ENCODE measurements at places on chromosomes 13 and 19. TPM values are rescaled to one million over a fixed set of nuclear protein-coding genes. Genes with fewer than 3 reads are reported as not detected.

The SIGLEC8 gene
- 0.90 TPM for total RNA-seq

The AMER2 gene
- total RNA-seq = 1.4 TPM

The KLF5 gene
- 26.4 TPM for total RNA-seq

The KLK14 gene
- total RNA-seq = not detected

DNA sequence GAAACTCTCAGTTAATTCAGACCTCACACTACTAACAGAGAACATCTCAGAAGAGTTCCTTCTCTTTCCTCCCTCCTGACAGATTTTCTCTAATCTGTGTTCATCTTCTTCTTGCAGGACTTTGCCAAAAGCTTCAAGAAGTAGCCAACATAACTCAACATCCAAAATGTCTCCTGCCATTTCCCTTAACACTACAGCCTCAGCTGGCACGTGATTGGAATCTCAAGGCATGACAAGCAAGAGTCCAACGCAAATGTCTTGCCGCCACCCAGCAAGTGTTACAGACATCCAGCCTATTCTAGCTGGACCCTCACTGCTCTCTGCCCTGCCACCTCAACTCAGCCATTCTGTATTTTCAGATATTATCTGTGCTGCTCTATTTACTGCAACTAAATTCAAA lies 135.1 kb downstream of the DNAJC15 start:
- H3K27me3 ChIP-seq = no peaks in the 10 kb centered on the region
- no peaks in the 10 kb centered on the region for H3K4me1 ChIP-seq
- no peaks in the 10 kb centered on the region for H3K36me3 ChIP-seq
- DNase-seq = no peak
- H3K27ac ChIP-seq = no peak overlapping the region

DNA sequence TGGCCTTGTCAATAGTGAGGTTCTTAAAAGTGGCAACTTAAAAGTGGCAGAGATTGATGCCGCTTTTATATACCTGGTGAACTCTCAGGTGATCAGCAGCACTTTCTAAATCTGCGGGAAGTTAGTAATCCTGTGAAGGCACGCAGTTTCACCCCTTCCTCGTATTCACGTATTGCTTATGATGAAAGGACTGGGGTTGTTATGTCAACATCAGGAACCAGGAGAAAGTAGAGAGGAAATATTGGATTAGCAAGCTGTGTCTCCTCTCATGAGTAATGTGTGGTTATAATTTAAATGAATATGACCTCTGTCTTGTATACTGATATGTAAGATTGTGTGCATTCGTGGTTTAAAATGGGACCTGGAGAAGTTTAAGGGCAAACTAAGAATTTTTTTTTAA lies 544.6 kb downstream of the SLITRK6 start:
- H3K27ac ChIP-seq = no peak overlapping the region
- no peak overlapping the region for H3K4me3 ChIP-seq
- no peak for DNase-seq
- H3K27me3 ChIP-seq = no peaks in the 10 kb centered on the region
- H3K36me3 ChIP-seq = no peaks in the 10 kb centered on the region

- no peak overlapping the region for H3K27ac ChIP-seq
- H3K4me1 ChIP-seq = no peaks in the 10 kb centered on the region
- H3K4me3 ChIP-seq = no peak overlapping the region
- H3K36me3 ChIP-seq = no peaks in the 10 kb centered on the region
Observed at GRCh38 chr19:47411101-47411500, 8.2 kb downstream of the MEIS3 start.

DNA sequence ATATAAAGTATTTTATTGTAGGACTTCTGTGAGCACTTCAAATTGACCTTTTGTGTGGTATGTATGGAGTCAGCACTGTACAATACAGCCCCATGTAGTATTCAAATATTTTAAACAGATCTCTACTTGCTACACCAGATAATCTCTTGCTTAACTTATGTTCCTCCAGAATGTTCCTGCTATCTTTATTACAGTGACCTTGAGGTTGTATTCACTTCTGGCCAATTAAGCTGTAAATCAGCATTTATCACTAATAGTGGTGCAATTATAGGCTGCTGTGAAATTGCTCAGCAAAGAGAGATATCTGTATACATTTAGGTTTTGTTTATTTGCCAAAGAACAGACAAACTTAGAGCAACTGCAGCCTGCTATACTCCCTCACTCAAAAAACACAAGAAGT lies 1218.6 kb downstream of the PCDH17 start:
- no peaks in the 10 kb centered on the region for H3K27me3 ChIP-seq
- DNase-seq = no peak
- H3K4me1 ChIP-seq = no peaks in the 10 kb centered on the region

DNA sequence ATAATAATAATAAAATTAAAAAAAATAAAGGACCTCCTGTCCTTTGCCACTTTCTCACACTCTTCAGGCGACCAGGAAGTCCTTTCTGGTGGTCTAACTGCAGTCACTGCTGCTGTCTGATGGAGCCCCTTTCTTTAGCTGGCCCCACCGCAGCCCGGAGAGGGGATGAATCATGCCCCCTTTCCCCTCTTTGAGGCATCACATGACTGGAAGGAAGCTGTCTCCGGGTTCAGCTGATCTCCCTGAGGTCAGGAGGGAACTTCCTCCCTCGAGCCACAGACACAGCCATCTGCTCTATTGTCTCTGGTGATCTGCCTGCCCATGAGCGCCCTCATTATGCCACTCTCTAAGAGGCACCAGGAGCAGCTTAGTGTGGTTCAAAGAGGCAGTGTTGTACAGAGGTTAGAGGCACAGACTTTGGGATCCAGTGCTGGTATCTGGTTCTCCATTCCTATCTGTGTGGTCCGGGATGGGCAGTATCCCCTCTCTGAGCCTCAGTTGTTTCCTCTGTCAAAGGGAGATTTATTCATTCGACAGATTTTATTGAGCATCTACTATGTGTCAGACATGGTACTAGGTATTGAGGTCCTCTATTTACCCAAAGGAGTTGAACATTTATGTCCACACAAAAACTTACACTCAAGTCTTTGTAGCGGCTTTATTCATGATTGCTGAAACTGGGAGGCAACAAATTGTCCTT lies 30.0 kb downstream of the VAV1 start:
- H3K36me3 ChIP-seq = no peaks in the 10 kb centered on the region
- H3K27me3 ChIP-seq = no peaks in the 10 kb centered on the region
- DNase-seq = no peak

GRCh38 chr13:79490824-79491223 lies 9.9 kb downstream of the NDFIP2 start:
- DNase-seq = no peak
- no peaks in the 10 kb centered on the region for H3K36me3 ChIP-seq
- H3K4me3 ChIP-seq = no peak overlapping the region
- H3K27me3 ChIP-seq = no peaks in the 10 kb centered on the region
- H3K4me1 ChIP-seq = peaks cover 28% of the 10 kb centered on the region

GRCh38 chr19:7602240-7602934 lies 6.7 kb downstream of the CAMSAP3 start:
- peaks cover 52% of the 10 kb centered on the region for H3K27me3 ChIP-seq
- H3K4me3 ChIP-seq = no peak overlapping the region
- H3K36me3 ChIP-seq = no peaks in the 10 kb centered on the region
- no peak overlapping the region for H3K27ac ChIP-seq
- no peak for DNase-seq

- no peak overlapping the region for H3K4me3 ChIP-seq
- peak; percentile 53 for DNase-seq
- peak overlapping the region; percentile 15 for H3K27ac ChIP-seq
- no peaks in the 10 kb centered on the region for H3K27me3 ChIP-seq
- peaks cover 82% of the 10 kb centered on the region for H3K36me3 ChIP-seq
Observed at GRCh38 chr19:11191273-11191755, 6.0 kb downstream of the KANK2 start.
